ENCODE measurements at places on chromosomes 1 and 21.

DNA sequence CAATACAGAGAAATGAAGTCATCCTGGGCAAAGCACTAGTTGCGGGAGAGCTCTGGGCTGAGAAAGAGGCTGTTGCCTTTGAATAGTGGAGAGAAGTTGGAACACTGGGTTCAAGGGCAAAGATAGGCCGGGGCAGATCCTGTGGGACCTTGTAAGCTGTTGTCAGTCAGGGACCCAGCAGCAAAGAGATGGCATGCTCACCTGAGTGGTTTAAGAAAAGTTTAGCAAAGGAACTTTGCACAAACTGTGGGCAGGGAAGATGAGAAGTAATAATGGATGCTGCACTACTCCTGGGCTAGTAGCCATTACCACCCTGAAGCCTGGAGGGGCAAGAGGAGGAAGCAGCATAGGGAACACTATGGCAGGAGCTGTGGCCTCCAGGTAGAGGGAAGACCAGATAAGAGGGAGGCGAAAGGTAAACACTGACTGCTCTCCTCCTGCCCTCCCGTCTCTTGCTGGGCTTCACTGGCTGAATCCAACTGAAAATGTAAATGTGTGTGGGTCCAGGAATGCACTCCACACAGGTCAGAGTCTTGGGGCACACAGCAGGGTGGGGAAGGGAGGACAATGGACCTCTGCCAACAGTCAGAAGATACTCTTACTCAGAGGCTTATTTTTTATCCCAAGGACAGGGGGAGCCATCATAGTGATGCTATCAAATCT lies 129.2 kb downstream of the PLPP3 start:
- DNase-seq: no peak

DNA sequence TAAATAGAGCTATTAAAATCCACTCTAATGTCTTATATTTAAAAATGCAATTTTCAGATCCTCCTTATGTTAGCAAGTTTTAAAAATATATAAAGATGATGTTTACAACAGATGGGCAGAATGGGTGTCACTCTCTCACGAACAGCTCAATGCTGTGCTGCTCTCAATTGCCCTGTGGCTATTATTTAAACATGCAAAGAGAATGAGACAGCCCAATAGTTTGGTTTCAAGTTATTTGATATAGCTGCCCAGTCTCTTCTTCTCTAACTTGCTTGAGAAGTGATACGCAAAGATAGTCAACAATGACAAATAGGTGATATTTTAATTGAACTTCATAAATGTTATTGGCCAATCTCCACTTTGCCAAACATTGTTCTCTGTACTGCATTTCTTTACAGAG lies 199.3 kb upstream of the GREM2 start:
- no peak for DNase-seq

- no peak for DNase-seq
These were observed 1.5 kb downstream of the UBE2G2 start for GRCh38 chr21:44800103-44800502.

- DNase-seq: no peak
These were observed 78.9 kb downstream of the SLC66A1 start for GRCh38 chr1:19390901-19391595.

GRCh38 chr1:37562984-37563383 lies 6.2 kb downstream of the DNALI1 start:
- DNase-seq: no peak

Measured in thoracic aorta (tissue), 2 donors.